ENCODE measurements at places on chromosomes 5 and 9.

DNA sequence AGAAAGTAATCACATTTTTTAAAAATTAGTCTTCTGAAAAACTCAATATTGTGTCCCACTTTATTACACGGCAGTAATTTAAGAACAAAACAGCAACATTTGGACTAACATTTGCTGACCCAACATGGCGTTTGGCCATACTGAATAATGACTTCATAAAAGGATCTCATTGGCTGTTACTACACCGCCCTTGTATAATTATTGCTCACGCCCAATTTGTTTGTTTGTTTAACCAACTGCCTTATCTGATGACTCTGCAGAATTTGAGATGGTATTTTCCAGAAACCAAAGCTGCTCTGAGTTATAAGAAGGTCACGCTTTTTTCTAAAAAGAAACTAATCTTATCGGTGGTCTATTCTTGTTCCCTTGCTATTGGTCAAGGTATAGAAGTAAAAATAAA is 200.2 kb upstream of the TARS1 start:
- no peak for DNase-seq

DNA sequence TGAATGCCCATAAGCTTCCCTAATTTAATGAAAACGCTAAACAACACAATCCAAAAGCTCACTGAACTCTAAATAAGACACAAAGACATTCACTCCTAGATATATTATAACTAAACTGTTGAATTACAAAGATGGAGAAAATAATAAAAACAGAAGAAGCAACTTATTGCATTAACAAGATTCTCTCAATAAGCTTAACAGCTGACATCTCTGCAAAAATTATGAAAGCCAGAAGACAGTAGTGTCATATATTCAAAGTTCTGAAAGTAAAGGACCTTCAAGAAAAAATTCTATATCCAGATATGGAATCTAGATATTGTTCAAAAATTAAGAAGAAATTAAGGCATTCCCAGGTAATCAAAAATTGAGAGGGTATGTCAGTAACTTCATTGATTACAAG is 957.8 kb upstream of the TYRP1 start:
- no peak for DNase-seq

- no peak for DNase-seq
Observed at GRCh38 chr9:31415164-31415563, 969.3 kb upstream of the ACO1 start.

GRCh38 chr5:36392186-36392585 is 90.5 kb upstream of the RANBP3L start:
- no peak for DNase-seq

GRCh38 chr5:32708949-32709348 is 2.2 kb upstream of the NPR3 start:
- no peak for DNase-seq

- DNase-seq, result no peak
Observed at GRCh38 chr5:1280177-1281037, 14.5 kb downstream of the TERT start.

DNA sequence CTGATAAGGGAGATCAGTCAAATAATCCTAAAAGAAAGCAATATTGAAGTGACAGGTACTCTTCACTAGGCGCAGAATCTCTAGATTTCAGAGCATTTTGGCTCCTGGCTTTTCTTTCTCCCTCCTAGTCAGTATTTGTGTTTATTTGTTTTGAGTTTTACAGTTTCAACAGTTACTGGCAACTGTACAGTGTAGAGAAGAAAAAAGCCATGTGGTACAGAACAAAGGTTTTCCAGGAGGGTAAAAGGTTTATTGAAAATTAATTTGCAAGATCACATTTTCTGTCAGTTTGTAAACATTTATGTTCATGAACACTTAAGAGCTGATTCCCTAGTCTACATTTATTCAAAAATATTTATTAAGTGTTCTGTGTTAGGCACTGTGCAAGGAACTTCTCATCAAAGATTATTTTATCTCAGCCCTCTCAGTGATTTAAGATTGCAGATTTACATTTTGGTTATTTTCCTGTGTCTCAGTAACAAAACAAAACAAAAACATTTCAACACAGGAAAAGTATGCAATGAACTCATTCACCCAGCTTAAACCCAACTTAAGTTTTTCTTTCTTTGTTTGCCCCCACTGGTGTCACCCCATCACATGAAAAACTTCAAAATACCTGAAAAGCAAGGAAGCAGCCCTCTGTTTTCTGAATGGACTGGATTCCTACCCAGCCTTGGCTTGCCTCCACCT is 12.9 kb downstream of the MINAR2 start:
- no peak for DNase-seq

GRCh38 chr9:2453701-2454100 is 167.9 kb upstream of the VLDLR start:
- DNase-seq, result no peak

DNA sequence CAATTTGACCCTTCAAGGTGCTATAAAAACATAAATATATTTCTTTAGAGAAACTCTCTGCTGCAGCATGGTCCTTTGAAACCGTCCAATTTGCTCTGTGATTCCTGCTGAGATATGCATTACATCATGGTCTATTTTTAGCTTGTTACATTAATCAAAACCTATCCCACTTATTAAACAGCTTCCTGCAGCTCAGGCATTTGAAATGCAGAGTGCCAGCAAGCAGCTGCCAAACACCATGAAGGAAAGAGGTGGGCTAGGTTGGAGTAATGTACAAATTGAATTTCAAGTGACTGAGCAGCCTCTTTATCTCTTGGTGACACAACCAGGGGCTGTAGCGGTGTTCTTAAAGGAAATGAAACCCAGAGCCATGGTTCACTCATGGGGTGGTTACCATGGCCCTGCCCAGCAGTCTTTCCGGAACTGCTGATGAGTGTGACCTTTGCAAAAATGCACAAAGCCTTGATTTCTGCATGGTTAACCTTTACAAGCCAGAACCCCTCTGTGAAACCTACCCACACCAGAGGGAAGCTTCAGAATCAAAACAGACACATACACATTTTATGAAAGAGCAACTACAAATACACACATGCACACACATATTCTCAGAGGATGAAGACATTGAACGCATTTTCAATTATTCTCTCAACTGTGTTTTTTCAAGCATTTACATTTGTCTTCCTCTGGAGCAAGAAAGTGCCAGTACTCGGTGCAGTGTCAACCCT is 155.8 kb upstream of the ZNF608 start:
- DNase-seq, result peak; percentile 26

GRCh38 chr5:64685866-64686265 is 4.4 kb upstream of the SHISAL2B start:
- no peak for DNase-seq

DNA sequence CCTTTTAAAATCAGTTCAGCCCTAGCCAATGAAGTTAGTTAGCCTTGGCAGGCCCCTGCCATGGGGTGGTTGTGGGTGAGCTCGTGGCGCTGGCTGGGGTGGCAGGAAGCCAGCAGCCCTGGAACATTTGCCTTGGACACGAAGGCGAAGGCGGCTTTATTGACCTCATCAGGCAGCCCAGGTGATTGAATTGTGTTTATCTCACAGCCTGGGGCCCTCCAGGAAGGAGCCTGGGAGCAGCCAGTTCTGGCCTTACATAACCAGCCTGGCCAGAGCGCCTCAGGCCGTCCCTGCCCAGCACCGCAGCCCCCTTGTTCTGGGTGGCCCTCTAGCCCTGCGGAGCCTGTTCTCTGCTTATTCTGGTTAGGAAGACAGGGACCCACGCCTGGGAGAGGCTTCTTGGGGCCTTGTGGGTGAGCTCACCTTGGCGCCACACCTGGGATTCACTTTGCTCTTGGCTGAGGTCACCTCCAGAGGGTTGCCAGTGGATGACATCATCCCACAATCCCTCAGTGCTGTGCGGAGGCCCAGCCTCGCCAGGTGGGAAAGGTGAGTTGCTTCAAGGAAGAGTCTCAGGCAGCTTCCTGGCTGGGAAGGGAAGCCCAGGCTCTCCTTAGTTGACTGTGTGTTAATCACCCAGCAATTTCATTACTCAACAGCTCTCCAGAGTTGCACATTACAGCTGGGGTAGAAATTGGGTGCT is 54.4 kb upstream of the RPL26L1 start:
- no peak for DNase-seq

DNA sequence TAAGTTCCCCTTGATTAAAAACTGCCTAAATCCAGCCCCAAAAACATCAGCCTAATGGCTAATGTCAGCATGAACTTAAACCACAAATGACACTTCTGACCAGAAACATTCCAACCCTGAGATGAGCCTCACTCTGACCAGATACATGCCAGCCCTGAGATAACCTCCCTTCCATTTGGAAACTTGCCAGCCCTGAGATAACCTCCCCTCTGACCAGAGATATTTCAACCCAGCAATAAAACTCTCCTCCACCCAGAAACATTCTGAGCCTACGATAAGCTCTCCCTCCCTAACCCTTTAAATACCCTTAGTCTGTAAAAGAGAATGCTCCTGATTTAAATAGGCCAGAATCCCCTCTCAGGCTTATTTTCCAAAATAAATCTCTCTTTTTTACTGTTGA is 1035.7 kb upstream of the NUDT12 start:
- no peak for DNase-seq

DNA sequence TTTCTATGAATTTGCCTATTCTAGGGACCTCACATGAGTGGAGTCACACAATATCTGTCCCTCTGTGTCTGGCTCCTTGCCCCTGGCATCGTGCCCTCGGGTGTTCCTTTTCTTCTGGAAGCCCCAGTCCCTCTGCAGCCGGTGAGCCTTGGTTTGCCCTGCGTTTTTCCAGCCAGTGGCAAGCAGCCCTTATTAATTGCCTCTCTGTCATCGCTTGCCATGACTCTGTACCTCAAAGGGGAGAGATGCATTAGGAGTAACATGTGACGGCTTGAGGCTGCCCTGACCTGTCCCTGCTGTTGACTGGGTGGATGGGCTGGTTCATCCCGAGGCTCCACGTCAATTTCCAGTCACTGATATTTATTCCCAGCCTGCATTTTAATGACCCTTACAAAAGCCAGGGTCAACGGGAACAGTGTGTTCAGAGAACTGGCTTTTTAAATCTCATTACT is 87.3 kb downstream of the CFAP90 start:
- DNase-seq, result no peak

- no peak for DNase-seq
Observed at GRCh38 chr5:74194196-74194595, 446.3 kb downstream of the ENC1 start.
